SHP77 (cell line): ENCODE measurements at places on chromosomes 5 and 9.

DNA sequence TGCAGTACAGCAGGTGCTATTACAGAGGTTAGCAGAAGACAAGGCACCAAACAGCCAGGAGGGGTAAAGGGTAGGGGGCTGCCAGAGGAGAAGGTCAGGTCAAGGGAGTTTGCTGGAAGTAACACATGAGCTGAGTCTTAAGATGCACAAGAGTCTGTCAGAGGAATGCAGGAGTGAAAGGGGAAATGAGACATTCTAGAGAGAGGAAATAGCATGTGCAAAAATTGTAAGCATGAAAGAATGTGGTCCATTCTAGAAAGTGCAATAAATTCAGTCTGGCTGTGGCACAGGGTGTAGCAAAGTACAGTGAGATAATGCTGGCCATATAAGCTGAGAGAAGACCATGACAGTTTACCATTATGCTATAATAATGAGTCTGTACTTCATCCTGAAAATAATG lies 6.6 kb downstream of the GOLGA1 start:
- DNase-seq, result no peak

DNA sequence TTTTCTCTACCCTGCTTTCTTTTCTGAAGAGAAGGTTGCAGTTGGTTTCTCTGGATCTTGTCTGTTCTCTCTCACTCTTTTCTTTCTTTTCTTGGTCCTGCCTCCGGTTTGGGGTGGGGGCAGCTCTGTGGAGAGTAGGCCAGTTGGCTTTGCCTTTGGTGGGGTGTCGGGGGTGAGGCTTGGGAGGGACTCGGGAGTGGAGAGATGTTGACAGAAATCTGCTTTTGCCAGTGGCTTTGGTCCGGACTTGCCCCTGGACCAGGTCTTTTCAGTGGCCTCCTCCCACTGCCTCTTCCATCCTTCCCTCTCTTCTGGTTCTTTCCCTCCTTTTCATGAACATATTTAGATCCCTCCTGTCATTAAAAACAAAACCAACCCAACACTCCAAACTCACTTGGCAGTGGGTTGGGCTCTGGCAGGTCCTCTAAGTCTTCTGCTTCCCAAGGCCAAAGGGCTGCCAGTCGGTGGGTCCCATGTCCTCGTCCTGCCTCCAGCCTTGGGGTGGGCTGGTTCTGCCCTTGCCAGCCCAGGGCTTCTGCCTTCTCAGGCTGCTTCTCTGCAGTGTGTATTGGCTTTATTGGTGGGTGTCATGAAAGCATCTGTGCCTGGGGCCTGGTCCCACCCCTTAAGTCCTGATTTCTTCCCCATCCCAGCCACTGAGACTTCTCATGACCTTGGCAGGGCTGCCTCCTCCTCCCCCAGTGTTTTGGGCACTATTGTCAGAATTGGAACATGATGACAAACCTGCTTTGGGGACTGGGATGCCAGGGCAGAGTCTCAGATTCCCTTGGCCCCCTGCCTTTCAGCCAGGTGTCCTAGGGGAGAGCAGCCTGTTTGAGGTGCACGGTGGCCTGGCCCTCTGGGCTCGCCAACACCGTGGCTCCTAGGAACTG lies 16.9 kb downstream of the ANKRD33B start:
- no peak for DNase-seq

DNA sequence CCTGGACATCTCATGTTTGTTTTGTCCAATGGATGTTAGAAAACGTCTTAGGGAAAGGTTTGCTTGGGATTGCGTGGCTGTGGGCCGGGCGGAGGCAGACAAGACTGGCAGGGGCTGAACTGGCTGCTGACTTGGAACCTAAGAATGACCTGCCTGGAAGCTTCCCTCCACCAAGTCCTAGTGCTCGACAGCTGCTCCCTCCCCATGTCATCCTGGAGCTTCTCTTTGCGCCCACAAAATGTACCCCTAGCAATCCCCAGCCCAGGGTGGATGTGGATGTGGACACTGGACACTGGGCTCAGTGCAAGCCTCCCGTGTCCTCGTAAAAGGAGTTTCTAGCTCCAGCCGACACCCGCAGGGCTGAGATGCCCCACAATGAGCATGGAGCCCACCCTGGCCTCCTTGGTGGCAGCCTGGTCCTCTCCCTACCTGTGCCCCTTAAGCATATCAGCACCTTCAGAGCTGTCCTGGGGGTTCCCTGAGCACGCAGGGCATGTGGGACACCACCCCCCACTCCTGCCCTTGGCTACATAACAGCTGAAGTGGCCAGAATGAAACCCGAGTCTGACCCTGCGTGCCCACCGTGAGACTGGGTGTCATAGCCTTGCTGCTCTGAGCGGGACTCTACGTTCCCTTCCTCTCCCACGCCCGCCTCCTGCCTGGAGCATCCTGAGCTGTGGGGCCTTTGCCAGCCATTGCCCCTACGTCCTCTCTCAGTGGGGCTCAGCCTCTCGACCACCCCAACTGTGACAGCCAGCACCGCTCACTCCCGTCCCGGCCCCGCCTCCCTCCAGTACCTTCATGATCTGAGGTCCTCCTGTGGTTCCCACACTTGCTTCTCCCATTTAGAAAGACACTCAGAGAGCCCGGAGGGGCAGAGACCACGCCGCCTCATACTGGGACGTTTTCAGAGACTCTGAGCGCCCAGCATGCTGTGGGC lies 180.8 kb downstream of the ROR2 start:
- no peak for DNase-seq

DNA sequence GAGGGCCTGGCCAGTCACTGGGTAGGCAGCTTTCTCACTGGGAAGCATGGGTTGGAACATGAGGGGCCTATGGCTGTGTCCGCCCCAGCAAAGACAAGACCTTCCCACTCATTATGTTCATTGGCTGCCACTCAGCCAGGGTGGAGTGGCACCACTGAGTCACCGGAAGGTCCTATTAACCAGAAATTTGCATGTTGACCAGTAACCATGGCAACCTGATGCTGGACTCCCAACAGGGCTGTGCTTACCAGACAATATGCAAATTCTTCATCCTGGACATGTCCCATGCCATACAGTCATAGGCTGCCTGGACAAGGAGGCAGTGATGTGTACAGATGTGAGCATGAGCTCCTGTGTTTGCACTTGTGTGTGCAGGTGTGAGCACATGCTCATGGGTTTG lies 66.7 kb downstream of the PSD2 start:
- no peak for DNase-seq

- DNase-seq, result no peak
Observed at GRCh38 chr9:81690251-81690851, 1.0 kb upstream of the TLE1 start.

- peak; percentile 26 for DNase-seq
Observed at GRCh38 chr9:129317179-129318011, 139.3 kb upstream of the IER5L start.

GRCh38 chr9:114893221-114894010 lies 37.0 kb downstream of the TNFSF8 start:
- DNase-seq, result no peak

DNA sequence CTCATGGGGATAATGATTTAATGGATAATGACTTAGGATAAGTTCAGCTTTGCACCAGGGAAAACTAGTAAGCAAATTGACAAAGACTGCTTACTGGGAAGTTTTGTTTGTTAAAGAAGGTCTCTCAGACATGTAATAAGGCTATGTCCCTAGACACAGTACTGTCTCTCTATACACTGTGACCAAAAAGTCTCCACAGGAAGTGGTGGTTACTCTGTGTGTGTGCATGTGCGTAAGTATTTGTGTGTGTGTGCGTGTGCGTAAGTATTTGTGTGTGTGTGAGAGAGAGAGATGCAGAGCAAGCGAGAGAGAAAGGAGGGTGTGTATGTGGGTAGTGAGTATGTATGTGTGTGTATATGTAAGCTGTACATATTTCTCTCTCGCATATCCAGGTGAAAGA lies 229.6 kb downstream of the GLIS3 start:
- no peak for DNase-seq

- DNase-seq, result no peak
Observed at GRCh38 chr5:32499261-32499660, 54.7 kb upstream of the ZFR start.

DNA sequence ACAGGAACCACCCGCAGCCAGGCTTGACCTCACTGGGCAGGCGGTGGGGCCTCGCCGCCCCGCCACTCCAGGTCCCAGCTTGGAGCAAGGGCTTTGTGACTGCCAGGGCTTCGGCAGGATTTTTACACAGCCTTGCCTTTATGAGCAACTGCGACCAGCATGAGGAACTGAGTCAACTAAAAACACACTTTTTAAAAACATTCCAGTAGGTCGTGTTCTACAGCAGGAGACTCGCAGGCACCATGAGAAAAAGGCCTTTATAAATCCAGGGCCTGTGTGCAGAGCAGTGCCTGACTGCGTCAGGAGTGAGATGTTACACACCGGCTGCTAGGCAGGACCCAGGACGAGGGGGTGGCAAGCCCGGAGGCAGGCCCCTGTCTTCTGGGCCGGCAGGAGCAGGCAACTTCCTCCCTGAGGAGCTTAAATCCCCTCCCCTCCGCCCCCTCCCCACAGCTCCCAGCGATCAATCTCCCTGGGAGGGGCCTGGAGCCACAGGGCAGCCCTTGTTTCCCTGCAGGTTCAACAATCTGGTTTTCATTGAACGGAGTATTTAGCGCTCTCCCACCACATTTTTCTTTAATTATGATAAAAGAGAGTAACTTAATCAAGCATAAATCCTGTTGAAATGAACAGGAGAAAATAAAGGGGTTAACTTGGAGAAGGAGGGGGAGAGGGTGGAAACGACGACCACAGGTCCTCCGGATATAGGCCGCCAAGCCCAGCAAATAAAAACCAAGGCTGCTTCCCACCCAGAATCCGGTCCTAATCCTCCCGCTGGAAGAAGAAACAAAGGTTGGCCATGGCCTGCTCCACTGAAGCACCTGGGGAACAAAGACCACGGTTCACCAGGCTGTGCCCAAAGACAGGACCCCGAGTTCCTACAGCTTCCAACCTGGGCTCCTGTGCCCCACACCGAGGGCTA lies 92.5 kb downstream of the ROR2 start:
- no peak for DNase-seq

- DNase-seq, result no peak
Observed at GRCh38 chr5:154296525-154297159, 106.1 kb downstream of the GALNT10 start.

DNA sequence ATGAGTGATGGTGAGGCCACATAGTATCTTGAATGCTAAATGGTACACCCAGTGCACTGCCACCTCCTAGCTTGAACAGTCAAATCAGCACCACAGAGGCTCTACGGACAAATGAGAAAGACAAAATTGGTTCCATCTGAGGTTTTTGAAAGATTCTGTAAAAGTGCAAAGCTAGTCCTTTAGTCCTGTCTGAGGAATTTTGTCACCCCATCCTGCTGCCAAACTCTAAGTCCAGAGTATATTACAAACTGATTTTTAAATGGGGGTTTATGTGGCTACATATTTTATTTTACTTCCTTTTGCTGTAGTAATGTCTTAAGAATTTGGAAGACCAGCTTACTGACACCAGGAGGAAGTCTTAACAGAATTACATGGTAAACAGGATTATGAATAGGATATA lies 7.7 kb downstream of the FREM1 start:
- no peak for DNase-seq

GRCh38 chr5:5018578-5018970 lies 121.6 kb upstream of the ADAMTS16 start:
- no peak for DNase-seq

DNA sequence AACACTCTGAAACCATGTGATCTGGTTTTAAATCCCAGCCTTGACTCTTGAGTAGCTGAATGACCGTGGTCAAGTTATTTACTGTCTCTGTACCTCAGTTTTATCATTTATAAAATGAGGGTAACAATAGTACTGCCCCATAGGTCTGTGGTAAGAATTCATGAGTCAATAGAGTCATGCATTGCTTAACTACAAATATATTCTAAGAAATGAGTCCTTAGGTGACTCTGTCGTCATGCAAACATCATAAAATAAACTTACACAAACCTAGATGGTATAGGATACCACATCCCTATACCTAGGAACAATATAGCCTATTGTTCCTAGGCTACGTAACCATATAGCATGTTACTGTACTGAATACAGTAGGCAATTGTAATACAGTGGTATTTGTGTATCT lies 20.3 kb upstream of the ABCA1 start:
- no peak for DNase-seq

GRCh38 chr9:124068251-124068650 lies 56.7 kb downstream of the LHX2 start:
- DNase-seq, result no peak

DNA sequence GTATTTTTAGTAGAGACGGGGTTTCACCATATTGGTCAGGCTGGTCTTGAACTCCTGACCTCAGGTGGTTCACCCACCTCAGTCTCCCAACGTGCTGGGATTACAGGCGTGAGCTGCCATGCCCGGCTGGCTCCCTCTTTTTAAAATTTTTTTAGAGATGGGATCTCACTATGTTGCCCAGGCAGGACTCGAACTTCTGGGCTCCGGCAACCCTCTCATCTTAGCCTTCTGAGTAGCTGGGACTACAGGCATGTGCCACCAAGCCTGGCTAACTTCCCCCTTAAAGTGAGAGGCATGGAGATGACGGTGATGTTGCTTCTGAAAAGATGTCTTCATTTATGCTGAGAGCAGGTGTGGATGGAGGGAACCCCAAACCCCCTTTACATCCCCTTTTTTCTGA lies 43.7 kb upstream of the PWWP2A start:
- no peak for DNase-seq

- DNase-seq, result no peak
Observed at GRCh38 chr5:140590861-140591260, 26.2 kb downstream of the SLC35A4 start.

DNA sequence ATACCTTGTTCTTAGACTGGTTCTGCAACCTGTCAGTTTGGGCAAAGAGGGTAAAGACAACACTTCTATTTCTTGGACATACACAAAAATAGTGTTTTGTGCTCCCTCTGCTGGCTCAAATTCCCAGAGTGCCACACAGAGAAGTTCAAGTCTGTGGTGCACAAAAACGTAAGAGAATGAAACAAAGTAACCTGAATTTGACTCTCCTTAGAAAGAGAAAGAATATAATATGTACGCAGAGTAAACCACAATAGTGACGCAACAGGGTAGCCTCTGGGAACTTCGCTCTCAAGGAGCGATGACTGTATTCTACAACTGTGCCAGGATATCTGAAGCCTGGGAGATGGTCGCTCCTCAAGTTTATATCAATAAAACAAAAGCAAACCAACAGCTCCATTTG lies 18.5 kb downstream of the DDX31 start:
- no peak for DNase-seq

DNA sequence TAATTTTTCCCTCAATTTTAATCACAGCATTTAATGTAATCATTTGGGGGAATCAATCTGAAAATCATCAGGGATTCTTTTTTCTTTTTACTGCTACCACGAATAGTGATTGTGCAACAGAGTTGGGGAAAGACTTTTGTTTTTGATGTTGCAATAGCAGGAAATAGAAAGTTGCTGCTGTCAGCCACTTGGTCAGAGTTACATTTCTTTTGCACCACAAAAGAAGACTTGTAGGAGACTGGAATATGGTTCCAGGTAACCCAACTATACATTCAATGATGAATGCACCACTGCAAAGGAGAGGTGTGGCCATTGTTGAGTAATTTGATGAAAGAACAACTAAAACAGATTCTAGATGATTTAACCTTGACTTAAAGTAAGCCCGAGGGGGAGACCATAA lies 46.3 kb upstream of the PALM2AKAP2 start:
- DNase-seq, result no peak

GRCh38 chr5:66074901-66075300 lies 69.2 kb upstream of the SREK1 start:
- DNase-seq, result no peak
